ENCODE measurements at places on chromosomes 5 and 9.

DNA sequence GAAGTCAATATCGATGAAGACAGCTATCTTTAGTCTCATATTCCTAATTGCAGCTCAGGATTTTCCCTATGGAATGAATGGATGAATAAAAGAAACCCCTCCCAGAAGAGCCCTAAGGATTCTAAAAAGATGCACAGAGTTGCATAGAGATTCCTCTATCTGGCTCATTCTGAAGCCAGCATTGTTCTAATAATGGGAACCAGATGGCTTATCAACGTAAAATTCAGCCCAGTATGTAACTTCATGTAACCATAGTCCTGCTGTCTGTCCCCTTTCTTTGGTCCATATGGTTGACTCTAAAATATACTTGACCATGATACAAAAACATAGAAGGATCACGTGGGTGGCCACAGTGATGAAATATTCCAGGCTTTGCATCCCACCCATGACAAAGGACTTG, 508.6 kb downstream of the RASEF start:
- no peak for DNase-seq

GRCh38 chr5:157951673-157952373, 92.9 kb upstream of the CLINT1 start:
- no peak for DNase-seq

DNA sequence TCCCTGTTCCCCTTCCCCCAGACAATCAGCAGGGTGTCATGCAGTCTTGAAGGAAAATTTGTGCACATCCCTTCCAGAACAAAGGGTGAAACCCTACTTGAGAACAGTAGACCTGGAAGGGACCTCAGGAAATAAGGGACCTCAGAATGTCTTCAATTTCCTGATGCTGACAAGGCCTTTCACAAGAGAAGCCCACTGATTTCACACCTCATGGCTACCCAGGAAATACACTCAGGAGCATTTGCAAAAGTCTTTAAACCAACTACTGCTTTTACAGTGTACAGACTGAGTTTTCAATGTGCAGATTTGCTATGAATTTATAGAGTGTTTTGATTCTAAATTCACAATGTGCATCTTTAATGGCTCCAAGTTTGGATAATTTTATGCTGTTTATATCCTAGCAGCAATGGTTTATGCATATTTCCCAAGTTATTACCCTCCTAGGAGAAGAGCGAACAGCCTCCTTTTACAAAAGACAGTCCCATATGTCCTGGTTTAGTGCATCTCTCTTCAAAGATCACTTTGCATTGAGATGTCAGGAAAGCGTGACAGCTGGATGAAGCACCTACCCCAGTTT, 74.8 kb downstream of the GALNT10 start:
- no peak for DNase-seq

DNA sequence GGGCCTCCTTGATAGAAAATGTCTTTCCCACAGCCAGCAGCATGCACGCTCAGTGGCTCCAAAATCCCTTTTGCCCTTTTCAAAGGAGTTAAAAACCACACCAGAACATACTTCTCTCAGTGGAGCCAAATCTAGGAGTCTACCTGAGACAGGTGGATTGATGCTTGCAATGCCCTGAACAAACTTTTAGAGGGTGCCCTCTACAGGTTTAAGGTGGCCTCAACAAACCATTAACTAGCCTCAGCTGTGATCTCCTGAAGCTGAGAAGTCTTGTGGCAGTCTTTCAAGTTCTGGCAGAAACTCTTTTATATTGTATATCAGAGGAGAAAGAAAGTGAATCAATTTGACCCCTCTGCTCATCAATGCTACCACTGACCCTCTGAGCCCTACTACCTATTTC, 125.4 kb downstream of the MED27 start:
- DNase-seq, result no peak

DNA sequence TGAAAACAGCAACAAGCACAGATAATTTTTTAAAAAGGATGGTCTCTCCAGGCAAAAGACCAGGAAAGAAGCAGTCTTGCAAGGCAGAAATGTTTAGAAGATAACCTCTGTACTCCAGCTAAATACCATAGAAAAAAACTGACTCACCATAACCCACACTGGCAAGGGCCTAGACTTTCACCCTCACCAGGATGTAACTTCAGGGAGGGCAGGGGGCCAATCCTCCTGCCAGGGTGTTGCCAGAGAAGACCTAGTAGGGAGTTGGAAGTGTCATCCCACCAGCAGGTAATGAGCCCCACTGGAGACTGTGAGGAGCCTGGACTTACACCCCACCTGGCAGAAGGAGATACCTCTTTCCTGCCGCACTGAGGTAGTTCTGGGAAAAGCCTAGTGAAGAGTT, 97.6 kb downstream of the PRELID2 start:
- DNase-seq, result no peak

Measured in stimulated activated CD4-positive, alpha-beta T cell treated with anti-CD3 and anti-CD28 coated beads, TNF-alpha, amount 100 ng/mL, for 1 hour (primary cell).